ENCODE measurements at places on chromosomes 6 and 20.

DNA sequence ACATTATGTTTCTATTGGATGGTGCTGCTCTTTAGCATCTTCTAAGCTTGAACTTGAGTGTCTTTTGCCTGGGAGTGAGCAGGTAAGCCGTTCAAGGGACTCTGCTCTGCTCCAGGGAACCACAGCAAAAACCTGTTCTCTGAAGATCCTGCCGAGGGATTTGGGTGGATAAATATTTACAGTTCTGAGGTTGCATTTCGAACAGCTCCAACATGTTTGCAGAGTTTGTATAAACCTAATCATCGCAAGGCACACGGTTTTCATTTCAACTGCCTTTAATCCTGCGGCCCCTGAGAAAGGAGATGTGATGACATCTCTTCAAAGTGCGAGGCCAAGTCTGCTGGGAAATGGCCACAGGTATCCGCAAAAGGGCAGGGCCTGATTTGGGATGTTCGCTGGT is 293.4 kb downstream of the TFAP2C start:
- DNase-seq = no peak

GRCh38 chr6:135722679-135723078 is 128.8 kb upstream of the PDE7B start:
- DNase-seq = no peak

DNA sequence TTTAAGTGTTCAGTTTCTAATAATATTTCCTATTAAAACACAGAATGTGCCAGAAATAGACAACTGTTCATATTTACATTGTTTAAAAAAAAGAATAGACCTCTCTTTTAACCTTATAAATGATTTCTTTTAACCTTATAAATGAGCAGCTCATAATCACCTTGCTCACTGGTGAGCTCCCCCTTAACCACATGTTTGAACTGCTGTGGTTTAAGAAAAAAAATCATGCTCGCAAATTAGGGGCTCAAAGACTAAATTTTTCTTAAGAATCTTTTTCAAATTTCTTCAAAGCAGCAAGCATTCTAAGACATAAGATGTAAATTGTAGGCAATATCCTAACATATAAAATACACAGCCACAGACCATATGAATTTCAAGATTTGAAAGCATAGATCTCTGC is 32.8 kb downstream of the FAM8A1 start:
- DNase-seq = no peak

DNA sequence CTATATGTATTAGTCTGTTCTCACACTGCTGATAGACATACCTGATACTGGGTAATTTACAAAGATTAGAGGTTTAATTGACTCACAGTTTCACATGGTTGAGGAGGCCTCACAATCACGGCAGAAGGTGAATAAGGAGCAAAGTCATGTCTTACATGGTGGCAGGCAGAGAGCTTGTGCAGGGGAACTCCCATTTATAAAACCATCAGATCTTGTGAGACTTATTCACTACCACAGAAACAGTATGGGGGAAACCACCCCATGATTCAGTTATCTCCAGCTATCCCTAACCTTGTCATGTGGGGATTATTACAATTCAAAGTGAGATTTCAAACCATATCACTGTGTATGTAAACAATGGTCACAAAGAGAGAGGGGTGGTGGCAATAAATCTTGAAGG is 6.6 kb downstream of the CST8 start:
- no peak for DNase-seq

- DNase-seq = no peak
Measured at GRCh38 chr20:22531756-22532155, 52.6 kb downstream of the FOXA2 start.

- no peak for DNase-seq
Measured at GRCh38 chr20:36102306-36102705, 52.2 kb upstream of the EPB41L1 start.

DNA sequence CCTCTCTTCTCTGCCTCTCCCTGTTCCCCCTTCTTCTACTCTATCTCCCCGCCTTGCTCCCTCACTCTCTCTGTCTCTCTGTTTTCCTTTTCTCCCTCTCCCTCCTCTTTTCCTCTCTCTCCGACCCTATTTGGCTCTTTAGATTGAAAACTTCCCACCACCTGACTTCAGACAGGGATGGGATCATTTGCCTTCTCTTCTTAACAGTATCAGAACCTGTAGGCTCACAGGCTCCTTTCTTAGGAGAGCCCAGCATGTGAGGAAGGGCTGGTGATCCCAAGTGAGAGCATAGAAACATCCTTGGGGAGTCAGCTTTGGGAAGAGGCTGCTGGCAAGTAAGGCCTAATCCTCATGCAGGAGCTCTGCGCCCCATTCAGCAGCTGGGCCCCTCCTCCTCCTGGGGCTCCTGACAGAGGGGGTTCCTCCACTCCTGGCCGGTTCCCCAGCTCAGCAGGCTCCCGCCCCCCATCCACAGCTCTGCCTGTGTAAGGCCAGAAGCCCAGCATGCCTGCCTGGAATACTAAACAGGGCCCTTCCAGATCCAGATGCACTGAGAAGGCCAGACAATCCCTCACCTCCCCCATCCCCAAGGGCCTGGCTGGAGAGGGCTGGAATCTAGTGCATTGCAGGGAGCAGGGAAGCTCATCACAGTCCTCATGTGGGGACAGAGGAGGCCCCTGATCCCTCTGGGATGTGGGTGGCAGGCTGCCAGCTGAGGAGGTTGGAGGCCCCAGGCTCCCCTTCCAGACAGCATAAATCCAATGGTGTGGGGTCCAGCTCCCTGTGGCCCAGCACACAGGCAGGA is 93.4 kb downstream of the PTPRT start:
- DNase-seq = peak; percentile 87

DNA sequence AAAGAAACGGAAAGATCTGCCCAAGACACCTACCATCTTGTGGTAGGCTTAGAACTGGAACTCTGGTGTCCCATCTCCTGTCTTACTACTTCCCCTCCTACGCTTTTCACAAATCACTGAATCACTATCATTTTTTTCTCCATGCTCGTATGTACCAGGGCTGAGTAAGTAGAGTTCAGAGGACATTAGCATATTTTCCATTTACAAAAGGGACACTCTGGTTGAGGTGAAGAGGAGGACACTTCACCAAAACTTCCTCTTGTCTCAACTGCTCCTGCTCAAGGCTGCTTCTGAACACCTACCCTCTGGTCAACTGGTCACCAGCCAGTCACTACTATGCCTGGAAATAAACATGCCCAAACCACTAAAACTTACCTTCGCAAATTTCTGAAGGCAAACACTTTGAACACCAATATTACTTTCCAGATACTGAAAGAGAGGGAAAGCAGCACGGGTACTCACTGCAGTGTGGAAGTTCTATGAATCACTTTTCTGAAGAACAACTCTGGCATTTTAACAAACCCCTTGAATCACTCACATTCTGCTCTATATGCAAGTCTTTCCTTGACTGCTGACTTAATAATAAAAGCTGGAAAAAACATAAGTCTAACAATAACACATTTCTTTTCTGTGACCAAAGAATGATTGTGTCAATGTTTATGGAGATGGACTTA is 123.3 kb downstream of the INSM1 start:
- DNase-seq = no peak

GRCh38 chr6:4300917-4301316 is 165.5 kb upstream of the ECI2 start:
- no peak for DNase-seq

DNA sequence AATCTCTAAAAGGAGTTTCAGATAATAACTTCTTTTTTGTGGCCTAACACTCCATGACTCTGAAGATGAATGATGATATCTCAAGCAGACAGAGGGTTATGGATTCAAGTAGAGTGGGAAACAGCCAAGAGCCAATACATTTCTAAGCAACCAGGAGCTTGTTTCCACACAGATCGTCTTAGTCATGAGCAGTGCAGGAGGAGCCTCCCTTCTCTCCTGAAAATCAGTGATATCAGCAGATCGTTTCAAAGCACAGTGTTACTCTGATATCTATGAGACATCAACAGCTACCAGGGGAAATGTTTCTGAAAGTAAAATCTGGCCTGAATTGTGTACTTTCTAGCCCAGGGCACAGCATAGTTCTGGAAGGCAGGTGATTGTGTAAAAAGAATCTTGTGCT is 11.5 kb downstream of the ADGRG6 start:
- DNase-seq = no peak

- DNase-seq = no peak
Measured at GRCh38 chr6:54361734-54362133, 53.5 kb downstream of the TINAG start.

GRCh38 chr20:2652724-2653555 is 508 bp downstream of the NOP56 start:
- DNase-seq = peak; percentile 46

DNA sequence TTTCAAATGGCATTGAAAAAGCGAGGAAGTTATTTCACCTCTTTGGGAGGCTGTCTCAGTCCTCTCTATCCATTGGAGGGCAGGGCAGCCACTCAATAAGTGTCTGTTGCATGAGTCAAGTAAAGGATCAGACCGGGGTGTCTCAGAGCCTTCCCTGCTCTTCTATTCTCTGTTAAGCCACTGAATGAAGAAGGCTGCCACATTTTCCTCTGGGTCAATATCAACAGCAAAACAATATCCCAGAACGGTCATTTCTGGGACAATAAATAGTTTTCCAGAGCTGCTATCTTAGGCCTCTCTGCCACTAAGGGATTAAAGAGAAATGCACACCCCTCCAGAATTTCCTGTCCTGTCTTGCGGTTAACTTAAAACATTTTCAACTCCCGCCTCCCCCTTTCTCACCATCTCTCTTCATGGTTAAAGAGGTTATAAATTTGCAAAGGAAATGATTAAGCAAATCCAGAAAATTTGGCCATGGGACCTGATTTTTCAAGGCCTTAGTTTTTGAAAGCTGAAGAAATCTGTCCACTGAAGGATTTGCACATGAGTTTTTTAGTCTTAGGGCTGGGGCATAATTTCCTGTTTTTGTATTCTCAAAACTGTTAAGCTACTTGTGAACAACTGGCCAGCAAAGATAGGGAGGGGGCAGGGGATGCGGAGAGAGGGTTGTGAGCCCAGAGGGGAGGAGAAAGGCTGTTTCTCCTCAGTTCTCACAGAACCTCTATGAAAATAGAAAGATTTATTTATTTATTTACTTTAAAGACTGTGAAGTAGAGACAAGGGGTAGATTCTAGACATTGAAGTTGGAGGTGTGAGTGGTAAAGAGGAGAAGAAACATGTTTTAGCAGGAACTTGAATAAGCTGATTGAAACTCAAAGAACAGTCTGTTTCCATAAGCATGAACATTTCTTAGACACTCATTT is 135.7 kb downstream of the BCAS1 start:
- no peak for DNase-seq

GRCh38 chr6:43091436-43091991 is 15.4 kb downstream of the PTK7 start:
- DNase-seq = no peak

DNA sequence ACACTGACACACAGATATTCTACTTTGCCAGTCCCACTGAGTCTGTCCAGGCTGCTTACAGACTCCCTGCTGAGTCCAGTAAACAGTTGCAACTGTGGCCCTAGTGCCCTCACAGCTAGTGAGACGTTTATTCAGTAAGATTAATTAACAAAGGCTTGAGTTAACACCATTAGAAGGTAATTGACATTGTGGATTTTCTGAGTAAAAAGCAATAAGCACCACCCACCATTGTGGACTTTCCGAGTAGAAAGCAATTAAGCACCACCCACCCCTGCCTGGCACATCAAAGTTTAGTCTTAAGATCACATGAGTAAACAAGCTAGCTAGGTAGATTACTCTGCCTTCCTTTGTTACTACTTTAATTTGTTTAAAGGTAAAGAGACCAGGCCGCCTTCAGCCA is 408.6 kb upstream of the IMPG1 start:
- DNase-seq = no peak

DNA sequence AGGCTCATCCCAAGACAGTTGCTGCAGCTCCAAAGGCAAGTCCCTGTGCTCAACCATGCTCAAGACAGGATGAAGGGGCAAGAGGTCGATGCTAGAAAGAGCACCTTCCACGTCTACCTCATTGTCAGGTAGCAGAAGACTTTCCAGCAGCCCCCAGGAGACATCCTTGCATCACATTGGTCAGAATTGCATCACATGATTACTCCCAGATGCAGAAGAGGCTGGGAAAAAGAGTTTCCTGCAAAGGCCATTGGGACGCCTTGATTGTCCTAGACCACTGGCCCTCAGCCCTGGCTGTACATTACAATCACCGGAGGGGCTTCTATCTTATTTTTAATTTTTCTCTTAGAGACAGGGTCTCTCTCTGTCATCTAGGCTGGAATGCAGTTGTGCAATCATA is 17.3 kb upstream of the ZNF334 start:
- no peak for DNase-seq

DNA sequence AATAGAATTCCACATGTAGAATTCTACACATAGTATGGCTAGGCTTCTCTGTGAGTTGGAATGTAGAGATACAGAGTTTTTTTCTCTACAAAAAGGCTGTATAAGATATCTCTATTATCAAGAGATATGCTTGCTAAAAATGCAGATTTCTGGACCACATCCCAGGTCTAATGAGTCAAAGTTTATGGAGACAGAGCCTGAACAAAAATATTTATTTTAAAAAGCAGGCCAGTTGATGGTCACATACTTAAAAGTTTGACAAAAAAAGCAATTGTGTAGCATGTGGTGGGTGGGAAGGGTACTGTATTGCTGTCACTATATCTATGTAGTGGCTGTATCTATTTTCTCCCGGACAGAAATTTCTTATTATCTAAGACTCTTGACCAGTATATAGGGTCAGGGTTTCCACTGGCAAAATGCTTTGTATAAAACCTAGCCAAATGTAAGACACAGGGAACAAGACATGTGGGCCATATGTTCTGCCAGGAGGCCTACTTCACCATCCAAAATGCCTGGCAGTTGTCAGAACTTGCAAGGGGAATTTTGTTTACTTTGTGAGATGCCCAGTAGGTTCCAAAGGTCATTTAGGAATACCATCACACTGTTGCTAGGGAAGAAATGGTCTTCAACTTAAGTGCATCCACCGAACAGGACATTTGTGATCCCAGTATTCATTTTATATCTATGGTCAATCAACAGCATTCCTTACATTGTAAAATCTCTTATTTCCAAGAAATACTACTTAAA is 60.6 kb downstream of the SHPRH start:
- no peak for DNase-seq

- peak; percentile 71 for DNase-seq
Measured at GRCh38 chr20:57390604-57391438, at the start of gene RBM38. Gene RBM38 (plus strand): TSS chr20:57391396. CDS start chr20:57391582, 186 bp downstream.

DNA sequence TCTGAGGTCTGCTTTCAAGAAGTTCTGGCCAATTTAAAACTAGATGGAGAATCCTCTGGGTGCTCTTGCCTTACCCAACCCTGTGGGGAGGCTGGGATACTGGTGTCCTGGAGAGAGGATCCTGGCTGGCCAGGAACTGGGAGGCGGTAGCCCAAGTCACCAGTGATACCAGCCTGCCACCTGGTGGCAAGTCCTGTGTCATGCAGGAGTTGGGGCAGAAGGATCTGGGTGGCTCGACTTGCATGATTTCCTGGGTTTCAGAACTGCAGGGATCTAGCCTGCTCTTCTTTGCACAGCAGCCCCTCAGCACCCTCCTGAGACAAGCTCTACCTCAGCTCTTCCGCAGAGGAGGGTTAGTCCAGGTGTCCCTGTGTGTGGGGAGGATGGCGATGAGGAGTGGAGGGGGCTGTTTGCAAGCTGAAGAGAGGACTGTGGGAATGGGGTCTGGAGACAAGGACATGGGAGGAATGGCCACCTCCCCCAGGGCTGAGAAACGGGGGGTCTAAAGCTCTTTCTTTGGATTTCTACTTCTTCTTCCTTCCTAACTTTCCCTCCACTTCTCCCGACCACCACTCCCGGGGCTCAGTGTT is 4.2 kb downstream of the KCNK17 start:
- DNase-seq = peak; percentile 27

GRCh38 chr6:41318261-41318653 is 17.2 kb upstream of the NCR2 start:
- no peak for DNase-seq
